Endodermal cell (in vitro differentiated cells): ENCODE measurements at places on chromosomes 5 and 9. TPM values are rescaled to one million over a fixed set of nuclear protein-coding genes. Genes with fewer than 3 reads are reported as not detected.

Gene FAM221B
- 0.22 TPM in 1 of 2 replicates, not detected in the other for total RNA-seq

GRCh38 chr9:24502206-24502937 is 43.3 kb downstream of the IZUMO3 start:
- DNase-seq, result no peak

Gene PHF24
- total RNA-seq, result 2.7 to 9.0 TPM (median 5.6 TPM) in 3 replicates

Gene SPRY4
- 45.7 to 70.2 TPM (median 69.8 TPM) in 3 replicates for total RNA-seq

DNA sequence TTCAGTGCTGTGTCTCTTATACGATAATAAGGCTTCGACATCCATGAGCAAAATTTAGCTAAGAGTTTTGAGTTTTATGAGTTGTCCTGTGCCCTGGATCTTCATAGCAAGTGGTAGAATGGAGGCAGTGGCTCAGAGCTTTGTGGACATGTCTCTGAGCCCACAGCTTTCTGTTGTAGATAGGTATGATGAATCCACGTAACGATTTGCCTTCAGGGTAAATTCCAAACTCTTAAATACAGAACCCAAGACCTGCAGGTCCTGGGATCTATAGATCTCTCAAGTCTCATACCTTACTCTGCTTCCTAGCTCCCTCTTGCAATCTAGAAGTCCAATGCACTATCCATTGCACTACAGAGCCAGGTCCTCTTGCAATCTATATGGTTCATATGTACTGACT is 59.5 kb upstream of the TLE4 start:
- no peak for DNase-seq

Gene FREM1
- 8.4 to 36.2 TPM (median 8.6 TPM) in 3 replicates for total RNA-seq

- no peak for DNase-seq
Observed at GRCh38 chr9:75788006-75788634, 102.4 kb upstream of the PCSK5 start.

Gene ENTPD2
- total RNA-seq, result 1.2 to 9.1 TPM (median 2.3 TPM) in 3 replicates

DNA sequence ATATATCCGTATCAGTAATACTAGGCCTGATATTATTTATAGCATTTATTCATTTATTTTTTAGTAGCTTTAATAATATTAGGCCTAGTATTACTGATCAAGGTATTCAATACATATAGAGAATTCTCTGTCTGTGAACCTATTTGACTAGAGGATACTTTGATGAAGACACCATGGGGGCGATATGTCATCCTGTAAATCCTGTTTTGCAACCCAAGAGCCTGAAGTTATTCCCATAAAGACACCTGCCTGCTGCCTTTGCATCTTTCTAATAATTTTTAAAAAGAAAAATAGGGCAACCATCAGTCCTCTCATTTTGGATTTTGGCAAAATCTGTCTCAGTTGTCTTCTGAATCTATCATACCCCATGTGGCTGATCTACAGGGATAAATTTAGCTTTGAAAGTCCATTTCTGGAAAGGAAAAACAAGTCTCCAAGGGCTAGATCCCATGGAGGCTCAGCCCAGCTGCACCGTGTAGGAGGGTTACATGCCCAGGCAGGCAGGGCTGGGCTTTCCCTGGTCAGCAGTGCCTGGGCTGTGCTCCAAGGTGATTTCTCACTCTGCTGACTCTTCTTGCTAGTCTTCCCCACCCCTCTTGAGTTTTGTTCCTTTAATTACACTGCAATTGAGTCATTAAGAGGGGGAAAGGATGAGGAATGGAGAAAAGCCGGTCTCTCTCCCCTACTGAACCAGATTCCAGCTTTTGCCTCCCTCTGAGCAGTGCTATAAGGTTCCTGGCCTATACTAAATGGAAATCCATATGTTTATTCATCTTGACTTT is 169.0 kb downstream of the TRIM32 start:
- no peak for DNase-seq

- peak; percentile 77 for DNase-seq
Observed at GRCh38 chr9:124017929-124018729, 6.6 kb downstream of the LHX2 start.

- no peak for DNase-seq
Observed at GRCh38 chr9:81574405-81574804, 114.9 kb downstream of the TLE1 start.

Gene LOX
- total RNA-seq, result 16.4 and 27.6 TPM in 2 replicates

Gene PCDHB6
- 1.1 and 2.0 TPM in 2 replicates for total RNA-seq

- DNase-seq, result peak; percentile 95
Observed at GRCh38 chr9:122122903-122123632, 30.0 kb upstream of the TTLL11 start.

DNA sequence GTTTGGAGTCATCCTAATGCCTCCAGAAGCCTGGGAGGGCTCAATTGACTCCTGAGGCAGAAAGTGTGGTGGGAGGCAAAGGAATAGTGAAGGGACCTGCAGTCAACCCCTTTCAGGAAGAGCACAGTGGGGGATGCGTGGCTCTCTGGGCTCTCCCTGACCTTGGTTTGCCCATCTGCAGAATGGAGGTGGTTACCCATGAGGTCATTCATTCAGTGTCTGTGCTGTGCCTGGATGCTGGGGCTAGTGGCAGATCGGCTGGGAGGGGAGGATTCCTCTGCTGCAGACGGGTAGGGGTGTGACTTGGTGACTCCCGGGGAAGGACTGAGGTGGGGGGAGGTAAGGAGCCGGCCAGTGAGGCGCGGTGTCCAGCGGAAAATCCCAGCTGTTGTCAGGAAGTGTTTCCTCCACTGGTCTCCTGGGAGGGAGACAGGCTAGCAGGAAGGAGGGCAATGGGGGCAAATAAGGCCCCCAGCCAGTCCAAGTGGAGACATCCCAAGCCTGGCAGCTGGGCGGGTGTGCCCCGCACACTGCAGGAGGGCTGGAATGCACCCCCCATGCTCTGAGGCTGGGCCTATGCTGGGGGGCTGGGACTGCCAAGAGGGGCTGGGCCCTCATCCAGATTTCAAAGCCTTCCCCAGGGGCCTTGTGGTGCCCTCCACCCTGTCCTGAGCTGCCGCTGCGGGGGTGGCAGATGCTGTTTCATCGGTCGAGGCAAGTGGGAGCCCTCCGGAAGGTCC is 10.9 kb downstream of the CXXC5 start:
- DNase-seq, result peak; percentile 70
